ENCODE measurements at places on chromosomes 16 and 17.
A peak's percentile ranks its signal among the peaks of the same experiment; 100 is the strongest.

GRCh38 chr17:29640981-29641642, 18.4 kb upstream of the CORO6 start:
- DNase-seq: no peak

GRCh38 chr16:81521141-81521626, 76.6 kb downstream of the CMIP start:
- no peak for DNase-seq

- DNase-seq: no peak
Measured at GRCh38 chr17:32124985-32125847, 17.1 kb upstream of the RHOT1 start.

DNA sequence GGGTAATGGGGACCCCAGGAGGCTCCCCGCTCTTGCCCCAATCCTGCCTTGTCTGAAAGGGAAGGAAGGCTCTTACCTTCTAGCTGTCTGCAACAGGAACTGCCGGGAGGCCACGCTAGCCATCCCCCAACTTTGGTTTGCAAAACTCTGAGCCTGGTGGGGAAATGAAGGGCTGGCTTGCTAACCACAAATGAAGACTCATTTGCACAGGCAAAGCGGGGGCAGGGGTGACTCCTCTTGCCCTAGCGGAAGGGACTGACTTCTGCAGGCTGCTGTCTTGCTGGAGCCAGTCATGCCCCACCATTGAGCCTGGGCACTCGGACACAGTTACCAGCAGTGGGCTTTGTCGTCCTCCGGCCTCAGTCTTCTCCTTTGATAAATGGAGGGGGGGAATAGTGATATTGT, 52.6 kb downstream of the PLCG2 start:
- DNase-seq: peak; percentile 69

GRCh38 chr16:17271687-17272086, 199.1 kb downstream of the XYLT1 start:
- no peak for DNase-seq

DNA sequence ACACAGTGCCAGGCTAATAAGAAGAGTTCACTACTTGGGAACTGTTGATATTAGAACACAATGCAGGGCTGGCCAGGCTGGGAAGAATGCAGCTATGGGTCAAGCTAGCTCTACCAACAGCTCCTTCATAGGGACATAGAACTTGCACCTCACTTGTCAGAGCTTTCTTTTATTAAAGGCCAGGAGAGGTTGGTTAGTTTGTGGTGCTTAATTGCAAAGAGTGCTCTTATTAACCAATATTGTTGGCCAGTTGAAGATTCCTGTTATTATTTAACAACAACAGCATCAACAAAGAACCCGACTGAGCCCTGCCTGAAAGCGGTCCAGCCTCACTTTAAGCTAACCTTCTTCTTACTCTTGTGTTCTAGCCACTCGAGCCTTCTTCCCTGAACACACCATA, 43.4 kb upstream of the ANKFN1 start:
- no peak for DNase-seq

- DNase-seq: no peak
Measured at GRCh38 chr17:64447526-64447925, 1.4 kb upstream of the MILR1 start.

GRCh38 chr16:69522732-69523404, 42.9 kb upstream of the NFAT5 start:
- no peak for DNase-seq

- DNase-seq: no peak
Measured at GRCh38 chr16:72210072-72210471, 38.1 kb upstream of the PMFBP1 start.

- DNase-seq: no peak
Measured at GRCh38 chr17:18862011-18862410, 4.1 kb downstream of the PRPSAP2 start.

Measured in activated B cell treated with CpG ODN at 0.5 μM for 24 hours (primary cell).